Activated B cell treated with CpG ODN at 0.5 μM for 24 hours (primary cell): ENCODE measurements at places on chromosomes 6 and 20.

GRCh38 chr6:107458672-107459282 is 587 bp downstream of the PDSS2 start:
- DNase-seq, result peak; percentile 46

GRCh38 chr6:1890071-1890470 is 280.4 kb downstream of the FOXC1 start:
- DNase-seq, result no peak

- DNase-seq, result no peak
These were observed 16.1 kb upstream of the ROS1 start for GRCh38 chr6:117441824-117442264.

GRCh38 chr6:153063936-153064335 is 61.4 kb upstream of the MTRF1L start:
- DNase-seq, result no peak

- peak; percentile 16 for DNase-seq
These were observed 42.8 kb downstream of the CTCFL start for GRCh38 chr20:57482148-57482547.

DNA sequence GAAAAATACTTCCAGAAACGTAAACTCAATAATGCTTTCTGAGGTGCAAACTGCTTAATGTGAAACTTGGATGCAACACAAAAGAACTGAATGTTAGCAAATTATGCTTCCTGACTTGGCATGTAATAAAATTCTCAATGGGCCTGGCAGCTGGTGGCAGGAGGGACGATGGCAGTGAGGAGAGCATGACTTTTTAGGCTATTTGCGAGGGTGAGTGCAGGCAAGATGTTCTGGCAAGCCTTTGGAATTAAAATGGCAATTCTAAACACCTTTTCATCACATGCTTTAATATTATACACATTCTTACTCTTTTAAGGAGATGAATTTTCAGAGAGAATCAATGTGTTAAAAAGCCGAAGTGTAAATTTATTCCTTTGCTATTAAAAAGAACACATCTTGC is 224.8 kb upstream of the CDH4 start:
- DNase-seq, result no peak

- DNase-seq, result no peak
These were observed 122.8 kb downstream of the SYCP2 start for GRCh38 chr20:59810449-59811187.

DNA sequence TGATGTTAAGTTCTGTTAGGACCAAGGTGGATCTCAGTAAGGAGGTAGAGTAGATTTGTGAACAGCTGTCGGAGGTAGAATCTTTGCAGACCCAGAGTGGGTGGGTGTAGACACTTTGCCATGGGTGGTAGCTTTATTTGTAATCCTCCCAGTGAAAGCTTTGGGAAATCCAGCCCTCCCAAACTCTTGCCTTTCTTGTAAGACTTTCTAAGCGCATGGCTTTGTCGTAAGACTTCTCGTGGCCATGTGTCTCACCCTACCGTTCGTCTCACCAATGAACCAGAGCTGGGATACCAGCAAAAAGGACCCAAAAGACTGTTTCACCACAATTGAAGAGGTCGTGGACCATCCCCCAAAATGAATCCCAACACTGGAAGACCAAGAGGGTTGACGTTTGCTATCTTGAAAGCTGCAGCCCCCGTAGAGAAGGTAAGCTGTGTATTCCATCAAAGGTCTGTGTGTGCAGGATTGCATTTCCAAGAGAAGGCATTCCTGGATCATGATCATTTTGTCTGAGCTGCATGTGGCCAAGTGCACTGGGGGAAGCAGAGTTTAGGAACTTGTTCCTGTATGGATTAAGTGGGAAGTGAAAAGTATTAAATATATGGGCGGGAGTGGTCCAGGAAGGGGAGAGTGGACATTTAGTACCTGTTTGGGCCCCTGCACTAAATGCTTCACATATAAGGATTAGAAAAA is 5.8 kb upstream of the TMEM14A start:
- no peak for DNase-seq

DNA sequence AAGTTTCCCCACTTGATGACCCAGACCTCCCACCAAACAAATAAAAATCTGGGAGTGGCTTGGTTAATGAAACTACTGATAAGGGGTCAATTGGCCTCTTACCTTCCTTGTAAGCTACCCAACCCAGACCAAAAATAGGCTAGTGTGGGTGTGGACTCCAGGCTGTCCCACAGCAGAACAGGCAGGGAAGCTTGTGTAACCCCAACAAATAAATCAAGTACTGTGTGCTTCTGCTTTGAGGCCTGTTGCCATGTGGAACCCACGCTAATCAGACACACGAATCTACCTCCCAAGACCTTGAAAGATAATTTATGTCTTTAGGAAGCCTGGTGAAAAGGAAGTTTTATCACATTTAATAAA is 33.7 kb upstream of the PAQR8 start:
- no peak for DNase-seq

DNA sequence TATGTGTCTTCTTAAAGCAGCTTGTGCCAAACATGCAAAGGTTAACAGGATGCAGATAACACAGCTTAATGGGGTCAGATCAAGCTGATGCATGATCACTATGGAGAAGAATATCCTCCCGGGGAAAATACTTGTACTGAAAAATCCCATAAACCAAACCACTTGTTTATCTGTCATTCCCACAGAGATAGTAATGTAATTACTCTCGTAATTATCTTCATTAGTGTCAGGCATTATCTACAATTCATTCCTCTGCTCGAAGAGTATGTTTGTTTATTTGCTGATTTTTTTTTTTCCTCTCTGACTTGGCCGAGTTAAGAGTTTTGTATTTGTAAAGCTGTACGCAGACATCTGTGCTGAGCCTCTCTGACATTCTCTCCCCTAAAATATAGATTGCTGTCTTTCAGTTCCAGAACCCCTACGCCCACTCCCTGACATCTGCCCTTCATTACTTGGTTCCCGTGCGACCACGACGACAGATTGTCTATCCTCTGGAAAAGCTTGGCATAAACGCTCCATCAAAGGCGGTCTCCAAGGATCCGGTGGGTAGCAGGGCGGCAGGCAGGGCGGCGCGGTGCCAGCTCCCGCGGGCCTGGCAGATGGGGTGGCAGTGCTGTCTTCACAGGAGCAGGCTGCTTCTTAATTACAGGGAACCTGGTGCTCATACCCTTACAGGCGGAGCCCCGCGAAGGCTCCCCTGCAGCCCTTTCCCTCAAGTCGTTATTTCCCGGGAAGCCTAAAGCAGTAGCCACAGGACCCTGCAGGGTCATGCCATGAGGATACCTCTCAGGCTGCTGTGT is 147.2 kb downstream of the CFAP61 start:
- DNase-seq, result no peak

DNA sequence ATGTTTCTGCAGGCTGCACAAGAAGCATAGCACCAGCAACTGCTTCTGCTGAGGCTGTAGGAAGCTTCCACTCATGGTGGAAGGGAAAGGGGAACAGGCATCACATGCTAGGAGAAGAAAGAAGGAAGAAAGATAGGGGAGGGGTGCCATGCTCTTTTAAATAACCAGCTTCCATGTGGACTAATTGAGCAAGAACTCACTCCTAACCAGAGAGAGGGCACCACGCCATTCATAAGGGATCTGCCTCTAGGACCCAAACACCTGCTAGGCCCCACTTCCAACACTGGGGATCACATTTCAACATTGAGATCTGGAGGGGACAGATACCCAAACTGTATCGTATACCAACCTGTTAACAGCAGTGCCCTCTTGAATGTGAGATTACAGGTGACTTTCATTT is 46.9 kb upstream of the ARMC2 start:
- no peak for DNase-seq
